ENCODE measurements at places on chromosomes 11 and 22. TPM values are rescaled to one million over a fixed set of nuclear protein-coding genes. Genes with fewer than 3 reads are reported as not detected.

The ISX gene
- not detected for total RNA-seq

The DNAJC4 gene
- total RNA-seq, result 8.7 TPM

The CCDC87 gene
- 0.37 TPM for total RNA-seq

The CRYBB2 gene
- not detected for total RNA-seq

The TRIM49 gene
- total RNA-seq, result not detected

The LIF gene
- total RNA-seq, result 70.9 TPM

The SLC37A2 gene
- 0.17 TPM for total RNA-seq

The TECTA gene
- total RNA-seq, result not detected

The SHISAL1 gene
- 9.8 TPM for total RNA-seq

The C22orf31 gene
- total RNA-seq, result not detected

The OR51I1 gene
- total RNA-seq, result not detected

Data from NCI-H460 (cell line).